Colonic mucosa (tissue), 4 donors: ENCODE measurements at places on chromosomes 4 and X.

GRCh38 chr4:128286474-128287058, 1.0 kb downstream of the PGRMC2 start:
- peak; percentile 63 for DNase-seq

DNA sequence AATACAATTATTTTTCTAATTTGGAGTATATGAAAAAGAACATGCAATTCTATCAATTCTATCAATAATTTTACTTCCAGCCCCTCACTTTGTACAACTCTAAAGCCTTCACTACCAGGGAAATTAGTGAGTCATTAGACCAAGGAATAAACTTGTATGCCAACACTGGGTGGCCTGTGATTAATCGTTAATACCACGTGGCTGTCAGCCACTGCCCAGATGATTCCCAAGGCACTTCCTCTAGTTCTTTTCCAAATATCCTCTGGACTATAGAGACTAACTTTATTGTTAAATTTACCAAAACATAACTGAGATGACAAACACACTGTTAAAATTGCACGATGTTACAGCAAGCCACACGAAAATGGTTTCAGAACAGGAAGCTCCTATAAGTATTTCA, 45.7 kb downstream of the MID1 start:
- no peak for DNase-seq

DNA sequence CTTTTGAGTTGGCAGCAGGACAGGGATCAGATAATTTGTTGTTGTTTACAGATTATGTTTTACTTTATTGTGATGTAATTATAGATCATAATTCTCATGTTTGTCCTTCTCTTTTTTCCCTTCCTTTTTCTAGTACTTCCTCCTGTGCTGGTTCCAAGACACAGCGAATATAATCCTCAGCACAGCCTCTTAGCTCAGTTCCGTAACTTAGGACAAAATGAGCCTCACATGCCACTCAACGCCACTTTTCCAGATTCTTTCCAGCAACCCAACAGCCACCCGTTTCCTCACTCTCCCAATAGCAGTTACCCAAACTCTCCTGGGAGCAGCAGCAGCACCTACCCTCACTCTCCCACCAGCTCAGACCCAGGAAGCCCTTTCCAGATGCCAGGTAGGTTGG, 58.0 kb downstream of the SMAD1 start:
- DNase-seq: no peak

- no peak for DNase-seq
Observed at GRCh38 chr4:53431052-53431451, 53.6 kb downstream of the FIP1L1 start.
